Panc1 (cell line): ENCODE measurements at places on chromosomes 5 and 9. TPM values are rescaled to one million over a fixed set of nuclear protein-coding genes. Genes with fewer than 3 reads are reported as not detected.

DNA sequence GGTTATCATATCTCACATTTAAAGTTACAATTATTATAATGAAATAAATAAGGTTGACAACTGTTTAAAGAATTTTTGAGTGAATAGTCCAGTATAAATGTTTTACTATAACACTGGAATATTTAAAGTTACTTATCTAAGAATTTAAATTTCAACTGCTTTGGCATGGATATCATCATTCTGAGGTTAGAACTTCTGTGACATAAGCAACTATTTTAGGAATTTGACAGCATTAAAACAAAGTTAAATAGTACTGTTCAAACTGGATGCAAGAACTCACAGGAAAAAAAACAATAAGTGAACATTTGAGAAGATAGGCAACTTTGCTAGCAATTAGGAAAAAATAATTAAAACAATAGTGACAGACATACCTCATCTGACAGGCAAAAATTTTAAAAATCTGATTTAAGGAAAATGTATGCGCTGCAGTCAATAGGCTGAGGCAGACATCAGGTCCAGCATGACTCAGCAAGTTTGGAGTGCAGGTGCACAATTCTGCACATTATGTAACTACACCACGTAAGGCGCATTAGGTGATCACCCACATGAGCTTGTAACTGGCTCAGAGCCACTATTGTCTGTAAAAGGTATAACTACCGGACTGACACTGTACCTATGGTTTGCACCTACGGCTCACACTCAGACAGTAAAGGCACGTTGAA, 180.6 kb downstream of the PDE4D start:
- H3K36me3 ChIP-seq = no peaks in the 10 kb centered on the region
- H3K27ac ChIP-seq = no peak overlapping the region
- H3K4me3 ChIP-seq = no peak overlapping the region
- H3K4me1 ChIP-seq = no peaks in the 10 kb centered on the region
- no peaks in the 10 kb centered on the region for H3K27me3 ChIP-seq
- DNase-seq = no peak

DNA sequence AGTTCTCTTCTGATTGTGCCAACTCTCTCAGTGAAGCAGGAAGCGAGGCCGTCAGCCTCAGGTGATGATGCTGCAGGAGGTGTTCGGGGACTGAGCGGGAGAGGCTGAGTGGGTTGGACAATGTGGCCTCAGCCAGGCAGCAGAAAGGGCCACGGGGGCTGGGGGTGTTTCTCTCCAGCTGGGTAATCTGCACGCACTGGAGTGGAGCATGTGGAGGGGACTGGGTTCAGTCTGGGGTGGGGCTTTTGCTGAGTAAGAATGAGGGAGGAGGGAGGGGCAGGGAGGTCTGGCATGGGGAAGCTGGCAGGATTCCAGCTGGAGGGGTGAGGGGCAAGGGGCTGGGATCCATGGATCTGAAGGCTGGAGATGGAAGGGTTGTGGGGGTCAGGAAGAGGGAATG, 60.8 kb upstream of the PHYKPL start:
- no peak for DNase-seq
- H3K27me3 ChIP-seq = peaks cover 5% of the 10 kb centered on the region; the same call in 1 of the 2 replicates
- no peaks in the 10 kb centered on the region for H3K36me3 ChIP-seq
- H3K4me1 ChIP-seq = peaks cover 5% of the 10 kb centered on the region
- H3K4me3 ChIP-seq = no peak overlapping the region
- H3K27ac ChIP-seq = no peak overlapping the region

GRCh38 chr9:87711857-87712800, 13.8 kb upstream of the CTSL start:
- H3K4me1 ChIP-seq = no peaks in the 10 kb centered on the region; the same call in 1 of the 2 replicates
- no peaks in the 10 kb centered on the region for H3K27me3 ChIP-seq

- no peaks in the 10 kb centered on the region for H3K27me3 ChIP-seq
- H3K36me3 ChIP-seq = no peaks in the 10 kb centered on the region
- H3K27ac ChIP-seq = peak overlapping the region; percentile 0; the same call in 1 of the 2 replicates
- H3K4me3 ChIP-seq = no peak overlapping the region
- H3K4me1 ChIP-seq = peaks cover 16% of the 10 kb centered on the region
Measured at GRCh38 chr5:62315376-62316175, 9.6 kb downstream of the KIF2A start.

The CMYA5 gene
- total RNA-seq = 0.31 TPM

The BAAT gene
- total RNA-seq = 0.08 TPM

The TYRP1 gene
- 0.23 TPM for total RNA-seq
